ENCODE measurements at places on chromosomes 6 and 20.

- peak; percentile 43 for DNase-seq
These were observed 5.4 kb upstream of the TUBB2A start for GRCh38 chr6:3162565-3163247.

DNA sequence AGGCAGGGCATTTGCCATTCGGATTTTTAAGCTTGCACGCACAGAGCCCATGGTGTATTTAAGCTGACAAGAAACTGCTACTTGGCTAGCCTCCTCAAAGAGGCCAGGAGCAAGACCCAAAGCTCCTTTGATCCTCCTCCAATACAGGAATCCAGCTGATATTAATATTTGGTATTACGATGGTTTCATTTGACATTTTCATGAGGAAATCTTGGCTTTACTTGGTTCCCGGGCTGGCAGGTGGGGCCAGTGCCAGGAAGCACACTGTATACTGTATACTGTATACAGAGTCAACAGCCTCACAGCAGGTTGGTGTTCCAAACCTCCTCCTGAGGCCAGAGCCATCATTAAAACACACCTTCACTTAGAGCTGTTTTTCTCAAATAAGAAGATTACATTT, 138.2 kb upstream of the ARMC2 start:
- no peak for DNase-seq

- peak; percentile 2 for DNase-seq
These were observed 65.0 kb downstream of the EPM2A start for GRCh38 chr6:145670311-145670710.

DNA sequence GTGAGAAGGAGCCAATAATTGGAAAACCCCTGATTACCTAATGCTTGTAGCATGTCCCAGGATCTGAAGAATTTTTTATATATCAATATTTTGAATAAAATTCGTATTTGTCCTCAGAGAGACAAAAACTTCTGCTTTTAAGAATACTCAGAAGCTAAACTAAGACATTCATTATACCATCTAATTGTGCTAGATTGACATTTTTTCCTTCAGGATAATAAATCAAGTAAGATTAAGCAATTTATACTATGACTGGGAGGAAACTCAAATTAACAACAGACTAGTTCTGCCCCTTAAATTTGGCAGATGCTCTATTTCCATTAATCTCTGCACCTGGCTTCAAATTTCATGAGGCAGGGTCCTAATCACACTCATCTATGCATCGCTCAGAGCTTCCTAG, 291.4 kb downstream of the PLCB1 start:
- DNase-seq, result no peak

GRCh38 chr20:61516346-61517208, 264.5 kb downstream of the CDH4 start:
- DNase-seq, result no peak

GRCh38 chr20:58993332-58994248, 12.5 kb downstream of the NELFCD start:
- no peak for DNase-seq

All from fibroblast of the conjunctiva (primary cell).